ENCODE measurements at places on chromosomes 2 and 18.

DNA sequence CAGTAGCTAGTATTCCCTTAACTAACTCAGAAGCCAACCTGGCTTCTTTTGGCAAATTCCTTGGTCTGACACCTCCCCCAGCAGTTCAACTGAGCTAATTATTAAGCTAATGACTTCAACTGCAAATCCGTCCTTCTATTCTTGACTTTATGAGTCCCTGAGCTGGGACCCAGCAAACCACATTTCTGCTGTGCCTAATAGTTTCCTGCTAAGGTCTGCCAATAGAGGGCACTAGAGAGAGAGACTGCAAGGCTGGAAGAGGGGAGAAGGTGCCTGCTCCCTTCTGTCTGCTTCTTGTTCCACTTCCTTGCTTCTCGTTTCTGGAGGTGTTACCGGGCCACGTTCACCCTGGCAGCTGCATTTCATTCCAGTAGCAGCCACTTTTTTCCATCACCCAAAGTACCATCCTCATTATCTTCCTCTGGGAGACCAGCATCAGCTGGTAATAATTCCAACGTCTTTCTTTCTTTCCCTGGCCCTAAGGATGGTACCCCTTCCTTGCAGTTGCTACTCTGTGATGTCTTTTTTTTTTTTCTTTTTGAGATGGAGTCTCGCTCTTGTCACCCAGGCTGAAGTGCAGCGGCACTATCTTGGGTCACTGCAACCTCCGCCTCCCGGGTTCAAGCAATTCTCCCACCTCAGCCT lies 352.0 kb downstream of the TNS1 start:
- DNase-seq, result peak; percentile 40

DNA sequence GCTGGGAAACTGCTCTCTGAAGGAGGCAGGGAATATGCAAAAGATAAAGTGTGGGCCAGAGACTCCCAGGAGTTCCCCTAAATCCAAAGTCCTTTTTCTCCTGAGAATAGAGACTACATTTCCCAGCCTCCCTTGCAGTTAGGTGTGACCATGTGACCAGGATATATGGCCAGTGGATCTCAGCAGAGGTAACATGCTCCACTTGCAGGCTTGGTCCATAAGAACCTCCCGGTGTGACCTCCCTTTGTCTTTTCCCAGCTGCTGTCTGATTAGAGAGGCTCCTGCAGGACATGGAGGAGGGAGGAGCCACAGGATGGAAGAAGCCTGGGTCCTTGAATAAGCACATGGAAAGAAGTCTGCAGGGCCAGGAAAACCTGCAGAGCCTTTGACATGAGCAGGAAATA lies 76.2 kb downstream of the TGFA start:
- DNase-seq, result no peak

DNA sequence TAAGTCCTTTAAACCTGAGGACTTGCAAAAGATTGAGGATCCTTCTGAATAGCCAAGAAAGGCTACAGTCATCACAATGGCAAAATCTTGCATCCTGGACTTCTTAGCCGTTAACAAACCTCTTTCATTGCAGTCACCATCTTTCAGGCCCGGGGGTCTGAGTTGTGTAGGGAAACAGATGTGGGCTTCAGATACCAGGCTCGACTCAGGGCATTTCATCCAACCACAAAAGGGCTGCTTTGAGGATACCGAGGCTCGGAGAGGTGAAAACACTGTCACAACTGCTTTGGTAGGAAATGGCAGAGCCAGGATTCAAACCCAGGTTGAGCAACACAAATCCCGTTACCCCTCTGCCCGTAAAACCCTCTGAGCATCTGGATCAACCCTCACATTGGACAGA lies 147.4 kb downstream of the TFCP2L1 start:
- no peak for DNase-seq

DNA sequence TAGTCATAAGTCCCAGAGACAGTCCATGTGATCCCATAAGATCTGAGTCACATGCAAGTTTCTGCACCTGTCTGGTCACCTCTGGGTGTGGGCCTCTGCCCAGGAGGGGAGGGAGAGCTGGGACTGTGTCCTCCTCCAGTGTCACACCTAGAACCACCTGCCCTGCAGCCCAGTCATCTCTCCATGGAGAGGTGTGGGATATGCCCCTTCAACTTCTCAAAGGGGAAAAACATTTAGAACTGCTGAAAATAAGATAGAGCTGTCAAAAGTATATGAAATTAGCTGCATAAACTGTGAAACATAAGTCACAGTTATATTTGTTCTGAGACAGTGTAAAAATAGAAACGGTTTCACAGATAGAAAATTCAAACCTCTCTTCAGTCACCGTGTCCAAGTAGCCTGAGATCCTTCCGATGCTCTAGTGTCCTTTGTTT lies 55.4 kb downstream of the NGEF start:
- no peak for DNase-seq
